ENCODE measurements at places on chromosomes 1 and 21.
A peak's percentile ranks its signal among the peaks of the same experiment; 100 is the strongest.

DNA sequence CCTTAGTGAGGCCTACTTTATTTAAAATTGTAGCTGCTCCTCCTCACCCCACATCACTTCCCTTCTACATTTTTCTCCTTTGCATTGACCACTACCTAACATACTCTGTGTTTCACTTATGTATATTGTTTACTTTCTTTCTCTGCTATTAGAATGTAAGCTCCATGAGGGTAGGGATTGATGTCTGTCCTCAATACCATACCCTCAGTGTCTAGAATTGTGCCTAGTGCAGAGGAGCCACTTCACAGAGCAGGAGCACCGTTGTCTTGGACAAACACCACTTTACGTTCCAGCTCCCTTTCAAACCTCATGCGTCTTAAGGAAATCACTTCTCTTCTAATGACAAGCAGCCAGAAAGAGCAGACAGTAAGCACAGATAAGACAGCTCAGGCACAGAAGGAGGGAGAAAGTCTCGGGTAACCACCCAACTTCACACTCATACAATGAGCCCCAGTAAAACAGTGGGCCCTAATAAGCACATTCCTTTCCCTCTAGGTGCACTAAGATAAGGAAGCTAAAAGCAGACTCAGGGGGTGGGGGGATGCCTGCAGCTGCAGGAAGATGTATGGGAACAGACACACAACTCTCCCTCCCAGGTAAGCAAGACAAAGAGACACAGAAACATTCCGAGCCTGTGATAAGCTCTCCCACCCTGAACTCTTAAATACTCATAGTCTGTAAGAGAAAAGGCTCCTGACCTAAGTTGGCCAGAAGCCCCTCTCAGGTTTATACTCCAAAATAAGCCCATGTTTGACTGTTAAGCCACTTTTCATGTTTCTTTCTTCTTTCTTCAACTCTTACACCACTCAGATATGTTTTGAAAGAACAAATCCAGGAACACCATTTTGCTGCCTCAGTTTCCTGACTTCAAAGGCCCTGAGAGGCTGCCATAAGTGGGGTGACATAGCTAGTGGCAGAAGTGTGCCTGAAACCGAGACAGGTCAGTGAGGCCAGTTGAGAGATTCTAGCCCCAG, 7.1 kb upstream of the PLEKHM2 start:
- no peak for DNase-seq

DNA sequence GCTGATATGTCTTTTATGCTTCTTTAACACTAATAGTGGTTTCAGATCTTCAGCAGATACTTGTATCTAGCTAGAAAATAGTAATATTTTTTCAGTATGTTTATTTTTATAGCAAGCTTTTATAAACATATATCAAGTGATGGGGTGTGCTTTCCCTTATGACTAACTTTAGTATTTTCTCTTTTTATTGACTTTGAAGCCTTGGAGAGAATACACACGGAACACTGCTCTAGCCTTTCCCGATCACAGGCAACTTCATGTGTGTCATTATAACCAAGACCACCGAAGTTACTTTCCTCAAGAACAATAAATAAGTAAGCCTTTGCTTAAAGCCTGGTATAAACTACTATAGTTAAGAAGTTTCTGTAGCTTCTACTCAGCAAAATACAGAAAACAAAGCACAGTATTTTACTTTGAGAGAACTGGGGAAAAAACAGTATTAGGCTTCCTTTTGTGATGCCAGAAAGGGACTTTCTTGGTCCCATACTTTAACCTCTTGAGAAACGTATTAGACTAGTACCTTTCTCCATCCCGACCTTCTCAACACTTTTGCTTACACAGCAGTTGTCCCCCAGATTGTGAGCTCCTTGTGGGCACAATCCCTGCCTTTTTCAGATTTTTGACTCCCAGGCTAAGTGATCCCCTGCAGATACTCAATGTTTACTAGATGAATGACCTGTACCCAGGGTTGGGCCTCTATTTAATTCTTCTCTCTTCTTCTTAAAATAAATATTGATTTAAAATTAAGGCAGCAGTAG, 3.3 kb downstream of the ADSS2 start:
- DNase-seq: no peak

DNA sequence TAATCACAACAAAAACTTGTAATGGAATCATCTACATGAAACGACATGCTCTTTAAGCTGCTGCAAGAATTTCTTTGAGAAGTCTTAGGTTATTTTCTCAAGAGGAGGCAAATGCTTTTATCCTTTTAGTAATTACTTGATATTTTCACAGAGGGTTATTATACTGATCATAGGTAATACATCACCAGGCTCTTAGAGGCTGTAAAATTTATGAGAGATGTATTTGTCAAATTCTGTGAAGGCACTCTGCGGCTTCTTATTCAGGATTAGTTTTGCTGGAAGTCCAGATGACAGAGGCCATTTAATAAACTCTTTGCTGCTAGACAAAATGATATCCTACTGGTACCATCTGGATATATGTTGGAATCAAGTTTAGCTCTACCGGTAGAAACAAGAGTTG, 624.3 kb upstream of the BRINP3 start:
- DNase-seq: no peak

DNA sequence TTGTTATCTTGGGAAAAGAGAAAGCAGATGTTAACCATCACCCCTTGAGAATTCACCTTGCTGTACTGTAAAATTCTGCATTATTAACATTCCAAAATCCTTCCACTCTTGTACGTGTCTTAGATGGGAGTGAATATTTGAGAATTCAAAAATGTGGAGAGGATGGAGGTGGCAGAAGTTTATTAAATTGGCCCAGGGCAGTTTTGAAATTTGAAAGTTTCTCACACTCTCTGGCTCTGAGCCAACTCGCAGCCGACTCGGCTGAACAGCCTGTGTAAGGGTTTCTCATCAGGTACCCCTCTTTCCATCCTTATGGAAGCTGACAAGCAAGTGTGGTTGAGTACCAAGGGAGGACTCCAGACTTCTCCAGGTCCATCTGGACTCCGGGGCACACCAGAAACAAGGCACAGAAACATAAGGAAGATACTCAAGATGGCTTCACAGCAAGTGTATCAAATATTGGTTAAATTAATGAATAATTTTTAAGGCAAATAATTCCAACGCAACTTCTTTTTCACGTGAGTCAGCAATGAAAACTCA, 45.1 kb downstream of the RRAGC start:
- DNase-seq: no peak

- DNase-seq: no peak
These were observed 21.1 kb upstream of the F3 start for GRCh38 chr1:94562519-94563260.

GRCh38 chr1:158017800-158018595, 24.6 kb downstream of the KIRREL1 start:
- no peak for DNase-seq

DNA sequence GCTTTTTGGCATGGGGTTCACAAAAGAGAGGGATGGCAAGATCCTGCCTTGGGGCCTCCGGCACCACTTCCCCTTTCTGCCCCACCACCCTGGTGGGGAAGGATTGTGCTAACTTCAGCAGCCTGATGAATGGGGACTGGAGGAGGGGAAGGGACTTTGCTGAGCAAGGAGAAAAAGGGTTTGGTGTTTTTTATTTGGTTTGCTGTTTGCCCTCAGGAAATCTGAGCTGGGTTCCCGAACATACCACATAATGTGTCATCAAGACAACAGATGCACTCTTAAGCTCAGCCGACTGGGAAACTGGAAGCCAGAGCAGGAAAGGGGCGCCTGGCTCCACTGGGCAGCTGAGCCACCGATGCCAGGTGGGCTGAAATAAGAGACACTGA, 19.8 kb downstream of the OLFML2B start:
- no peak for DNase-seq

GRCh38 chr1:47696737-47697441, 259.0 kb downstream of the FOXD2 start:
- DNase-seq: no peak

DNA sequence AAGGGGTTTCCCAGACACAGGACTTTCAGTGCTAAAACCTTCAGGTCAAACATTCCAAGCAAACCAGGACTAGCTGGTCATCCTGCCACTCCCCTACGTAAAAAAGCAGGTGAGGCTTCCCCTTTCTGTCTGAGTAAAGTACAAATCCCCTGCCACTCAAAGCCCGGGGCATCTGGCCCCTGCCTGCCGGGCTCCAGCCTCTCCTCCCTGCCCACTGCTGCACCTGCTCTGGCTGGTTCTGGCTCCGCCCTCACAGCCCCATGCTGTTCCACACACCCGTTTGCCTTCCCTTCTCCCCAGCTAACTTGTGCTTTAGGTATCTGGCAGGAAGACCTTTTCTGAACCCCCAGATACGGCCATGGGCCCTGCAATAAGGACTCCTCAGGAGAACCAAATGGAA, 23.3 kb upstream of the S100A7 start:
- DNase-seq: peak; percentile 81

DNA sequence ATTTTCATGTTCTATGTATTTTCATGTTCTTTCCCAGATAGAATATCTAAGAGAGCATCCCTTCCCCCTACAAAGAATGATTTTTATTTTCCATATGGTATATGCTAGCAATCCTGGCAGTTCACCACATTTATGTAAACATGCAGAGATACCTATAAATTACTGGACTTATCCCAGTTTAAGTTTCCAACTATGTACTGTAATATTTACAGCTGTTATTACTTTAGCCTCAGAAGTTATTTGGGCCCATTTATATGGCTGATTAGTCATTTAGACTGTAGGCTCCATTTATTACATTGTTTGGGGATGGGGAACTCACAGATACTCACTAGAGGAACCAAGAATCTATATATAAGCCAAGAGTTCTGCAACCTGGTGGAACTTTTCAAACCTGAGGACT, 84.8 kb upstream of the WARS2 start:
- DNase-seq: no peak

DNA sequence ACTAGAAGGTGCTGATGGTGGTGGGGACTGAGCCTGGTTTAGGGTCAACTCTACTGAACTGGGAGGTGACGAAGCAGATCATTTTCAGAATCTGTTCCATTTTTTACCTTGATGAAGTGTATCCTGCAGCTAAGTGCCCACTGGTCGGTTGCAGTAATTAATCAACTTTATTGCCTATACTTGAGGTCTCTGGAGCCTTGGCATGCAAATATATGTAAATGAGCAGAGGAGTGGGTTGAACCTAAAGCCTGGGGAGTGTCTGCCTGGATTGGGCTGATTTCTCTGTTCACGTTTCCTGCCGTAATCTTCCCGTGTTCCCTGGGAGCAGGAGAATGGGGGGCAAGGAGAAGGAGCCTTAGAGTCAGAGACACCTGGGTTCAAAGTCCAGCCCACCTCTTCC, 286.8 kb downstream of the PTPRU start:
- DNase-seq: no peak

DNA sequence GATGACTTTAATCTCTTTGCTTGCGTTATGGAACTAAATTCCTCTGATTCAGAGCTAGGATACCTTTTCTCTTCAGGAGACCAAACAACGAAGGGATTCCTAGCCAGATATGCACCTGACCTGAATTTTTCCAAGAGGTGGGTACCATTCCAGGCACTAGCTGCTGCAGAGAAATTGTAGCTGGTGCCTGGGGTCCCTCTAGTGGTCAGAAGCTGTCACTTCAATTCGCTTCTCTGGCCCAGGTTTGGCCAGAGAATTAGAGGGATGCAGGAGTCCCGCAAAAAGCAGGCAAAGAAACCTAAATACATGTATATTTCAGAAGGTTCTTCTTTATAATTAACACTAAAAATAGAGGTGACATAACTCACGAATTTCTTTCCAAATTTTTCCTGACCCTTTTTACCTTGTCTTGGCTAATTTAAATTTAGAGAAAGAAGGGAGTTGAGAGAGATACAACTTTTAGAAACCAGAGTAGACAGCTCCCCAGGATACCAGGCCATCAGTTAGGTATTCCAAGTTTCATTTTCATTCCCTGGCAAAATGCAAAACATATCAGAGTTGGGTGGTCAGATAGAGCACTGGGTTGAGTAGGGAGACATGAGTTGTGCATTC, 9.6 kb downstream of the ACKR1 start:
- peak; percentile 24 for DNase-seq

DNA sequence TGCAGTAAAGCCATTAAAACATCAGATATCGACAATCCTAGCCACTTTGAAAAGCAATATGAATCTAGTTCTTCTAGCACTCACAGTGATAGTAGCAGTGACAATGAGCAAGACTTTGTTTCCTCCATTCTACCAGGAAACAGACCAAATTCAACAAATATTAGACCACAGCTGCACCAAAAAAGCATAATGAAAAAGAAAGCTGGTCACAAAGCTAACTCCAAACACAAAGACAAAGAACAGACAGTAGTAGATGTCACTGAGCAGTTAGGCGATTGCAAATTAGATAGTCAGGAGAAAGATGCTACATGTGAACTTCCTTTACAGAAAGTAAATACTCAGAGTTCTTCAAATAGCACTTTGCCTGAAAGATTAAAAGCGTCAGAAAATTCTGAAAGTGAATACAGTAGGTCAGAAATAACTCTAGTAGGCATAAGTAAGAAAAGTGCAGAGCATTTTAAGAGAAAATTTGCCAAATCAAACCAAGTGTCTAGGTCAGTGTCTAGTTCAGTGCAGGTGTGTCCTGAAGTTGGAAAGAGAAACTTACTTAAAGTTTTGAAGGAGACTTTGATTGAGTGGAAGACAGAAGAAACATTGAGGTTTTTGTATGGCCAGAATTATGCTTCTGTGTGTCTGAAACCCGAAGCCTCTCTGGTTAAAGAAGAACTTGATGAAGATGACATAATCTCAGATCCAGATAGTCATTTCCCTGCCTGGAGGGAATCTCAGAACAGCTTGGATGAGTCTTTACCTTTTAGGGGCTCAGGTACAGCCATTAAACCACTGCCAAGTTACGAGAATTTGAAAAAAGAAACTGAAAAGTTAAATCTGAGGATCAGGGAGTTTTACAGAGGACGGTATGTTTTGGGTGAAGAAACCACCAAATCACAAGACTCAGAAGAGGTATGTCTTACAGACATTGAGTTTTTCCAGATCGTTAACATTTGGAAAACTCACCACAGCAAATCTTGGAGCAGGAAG, 24.9 kb downstream of the RPAP2 start:
- DNase-seq: no peak

GRCh38 chr1:173410133-173410793, 66.9 kb upstream of the PRDX6 start:
- no peak for DNase-seq

GRCh38 chr1:11530731-11531311, 51.9 kb downstream of the DISP3 start:
- DNase-seq: no peak
